ENCODE measurements at places on chromosomes 1 and 21.

DNA sequence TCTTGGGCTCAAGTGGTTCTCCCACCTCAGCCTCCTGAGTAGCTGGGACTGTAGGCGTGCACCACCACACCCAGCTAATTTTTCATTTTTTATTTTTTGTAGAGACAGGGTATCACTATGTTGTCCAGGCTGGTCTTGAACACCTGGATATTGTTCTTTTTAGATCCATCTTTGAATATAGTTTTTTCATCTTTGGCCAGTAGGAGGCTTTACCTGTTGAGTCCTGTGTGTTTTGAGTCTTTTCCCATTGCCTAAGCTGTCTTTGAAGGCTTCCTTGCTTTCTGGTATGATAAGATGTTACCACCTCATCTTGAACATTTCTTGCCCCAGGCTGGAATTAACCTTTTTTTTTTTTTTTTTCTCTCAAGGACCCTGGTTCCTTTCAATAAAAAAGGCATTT is 387.8 kb upstream of the RUNX1 start:
- DNase-seq = no peak

- DNase-seq = no peak
These were observed 40.6 kb downstream of the TCP10L start for GRCh38 chr21:32544697-32545096.

- DNase-seq = no peak
These were observed 2.6 kb upstream of the HES5 start for GRCh38 chr1:2532485-2533160.

DNA sequence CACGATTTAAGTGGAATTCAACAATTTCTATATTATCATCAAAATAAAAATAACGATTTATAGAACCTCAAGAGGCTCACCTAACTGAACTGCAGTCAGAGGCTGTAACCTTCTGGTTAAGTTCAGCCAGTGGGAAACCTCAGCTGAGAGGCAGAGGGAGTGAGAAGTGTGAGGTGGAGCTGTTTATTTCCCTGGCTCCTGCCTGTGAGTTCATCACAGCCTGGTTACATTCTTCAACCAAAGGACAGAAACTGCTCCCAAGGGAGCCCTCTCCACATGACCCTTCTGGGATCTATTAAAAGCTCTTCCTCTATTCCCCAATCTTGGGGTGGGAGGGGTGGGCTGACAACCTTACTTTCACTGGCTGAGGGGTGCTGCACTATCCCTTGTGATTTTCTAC is 22.2 kb downstream of the DYNLT5 start:
- no peak for DNase-seq

DNA sequence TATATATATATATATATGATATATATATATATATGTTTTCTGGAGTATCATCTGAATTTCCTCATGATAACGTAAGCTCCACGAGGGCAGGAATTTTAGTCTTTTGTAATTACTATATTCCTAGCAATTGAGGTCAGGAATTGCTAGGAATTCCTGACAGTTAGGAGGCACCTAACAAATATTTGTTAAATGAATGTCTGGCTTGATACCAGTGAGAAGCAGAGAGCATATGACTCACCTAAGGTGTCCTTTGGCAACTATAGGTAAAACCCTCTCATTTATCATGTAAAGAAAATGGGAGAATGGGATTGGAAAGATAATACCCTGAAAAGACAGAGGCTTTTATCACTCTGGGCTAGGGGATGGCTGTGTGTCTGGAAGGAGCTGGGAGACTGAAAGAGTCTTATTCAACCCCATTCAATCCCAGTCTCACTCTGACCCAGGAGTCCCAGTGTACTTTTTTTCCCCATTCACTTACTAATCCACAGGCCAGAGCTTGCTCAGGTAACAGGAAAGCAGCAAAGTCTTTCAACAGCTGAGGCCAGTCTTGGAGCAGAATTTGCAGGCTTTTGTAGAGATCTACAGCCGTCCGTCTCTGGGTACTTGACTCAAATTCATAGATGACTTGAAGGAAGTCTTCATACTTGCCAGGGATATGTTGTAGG is 71.2 kb downstream of the DAP3 start:
- peak; percentile 16 for DNase-seq

GRCh38 chr1:78577257-78578100 is 42.8 kb upstream of the IFI44L start:
- DNase-seq = no peak

All from astrocyte (in vitro differentiated cells and primary cell).